ENCODE measurements at places on chromosomes 7 and 10. TPM values are rescaled to one million over a fixed set of nuclear protein-coding genes. Genes with fewer than 3 reads are reported as not detected.

- no peaks in the 10 kb centered on the region for H3K4me1 ChIP-seq
- H3K4me3 ChIP-seq, result no peak overlapping the region
- no peaks in the 10 kb centered on the region for H3K36me3 ChIP-seq
- H3K27ac ChIP-seq, result no peak overlapping the region
- no peaks in the 10 kb centered on the region for H3K27me3 ChIP-seq
These were observed 485.0 kb upstream of the MGMT start for GRCh38 chr10:128981881-128982615.

- H3K4me3 ChIP-seq, result peak within 1 kb of the TSS; percentile 39
- no peaks in the 10 kb centered on the region for H3K27me3 ChIP-seq
- H3K4me1 ChIP-seq, result peaks cover 16% of the 10 kb centered on the region
- no peaks in the 10 kb centered on the region for H3K36me3 ChIP-seq
- peak within 1 kb of the TSS; percentile 5 for H3K27ac ChIP-seq
- no peak for DNase-seq
These were observed at the start of gene ZNF365 for GRCh38 chr10:62373995-62374861. Gene ZNF365, plus strand, starts transcription at chr10:62374369. Its CDS starts 1,825 bp downstream, at chr10:62376194.

GRCh38 chr10:88608780-88609179 is 22.2 kb downstream of the LIPJ start:
- no peak overlapping the region for H3K4me3 ChIP-seq
- H3K27ac ChIP-seq, result no peak overlapping the region
- H3K27me3 ChIP-seq, result no peaks in the 10 kb centered on the region
- DNase-seq, result no peak
- no peaks in the 10 kb centered on the region for H3K4me1 ChIP-seq

GRCh38 chr10:71127773-71128172 is 84.6 kb upstream of the UNC5B start:
- H3K36me3 ChIP-seq, result no peaks in the 10 kb centered on the region
- peaks cover 26% of the 10 kb centered on the region for H3K27me3 ChIP-seq
- H3K4me1 ChIP-seq, result peaks cover 4% of the 10 kb centered on the region
- H3K4me3 ChIP-seq, result no peak overlapping the region
- no peak overlapping the region for H3K27ac ChIP-seq

- no peaks in the 10 kb centered on the region for H3K27me3 ChIP-seq
- H3K36me3 ChIP-seq, result no peaks in the 10 kb centered on the region
- H3K27ac ChIP-seq, result no peak overlapping the region
- DNase-seq, result no peak
These were observed 31.0 kb downstream of the FRMPD2 start for GRCh38 chr10:48243487-48243886.

DNA sequence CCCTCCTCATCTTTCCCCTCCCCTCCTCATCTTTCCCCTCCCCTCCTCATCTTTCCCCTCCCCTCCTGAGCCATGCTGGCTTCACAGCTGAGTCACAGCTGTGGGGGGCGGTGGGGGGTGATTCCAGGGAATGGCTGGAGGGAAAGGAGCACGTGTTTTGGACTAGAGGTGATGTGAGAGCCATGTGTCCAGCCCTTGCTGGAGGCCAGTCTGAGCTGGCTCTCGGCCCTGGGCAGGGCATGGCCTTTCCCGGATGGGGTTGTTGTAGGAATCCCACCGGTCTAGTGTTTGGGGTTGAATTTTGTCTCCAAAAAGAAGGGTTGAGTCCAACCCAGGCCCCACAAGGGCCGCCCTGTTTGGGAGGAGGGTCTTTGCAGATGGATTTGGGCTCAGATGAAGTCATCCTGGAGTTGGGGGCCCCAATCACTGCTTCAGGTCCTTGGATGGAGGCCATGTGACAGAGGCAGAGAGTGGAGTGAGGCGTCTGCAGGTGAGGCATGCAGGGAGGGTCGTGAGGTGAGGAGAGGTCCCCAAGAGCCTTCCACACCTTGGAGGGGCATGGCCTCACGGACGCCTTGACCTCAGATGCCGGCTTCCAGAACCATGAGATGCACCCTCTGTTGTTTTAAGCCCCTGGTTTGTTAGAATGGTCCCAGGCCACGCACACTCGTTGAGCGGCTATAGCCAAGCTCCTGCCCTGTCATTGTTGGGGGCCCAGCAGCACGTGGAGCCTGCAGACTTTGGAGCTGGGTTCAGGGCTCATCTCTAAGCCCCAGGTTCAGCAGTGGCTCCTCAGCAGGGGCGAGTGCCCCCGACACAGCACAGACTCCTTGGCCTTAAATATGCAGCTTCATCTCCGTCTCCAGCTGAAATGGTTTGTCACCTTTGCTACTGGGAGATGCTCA is 101.6 kb downstream of the DNAJB6 start:
- H3K4me3 ChIP-seq, result no peak overlapping the region
- H3K4me1 ChIP-seq, result no peaks in the 10 kb centered on the region
- DNase-seq, result no peak
- H3K27ac ChIP-seq, result no peak overlapping the region

GRCh38 chr7:151992375-151992774 is 33.1 kb upstream of the GALNT11 start:
- H3K27ac ChIP-seq, result no peak overlapping the region
- H3K27me3 ChIP-seq, result peaks cover 7% of the 10 kb centered on the region
- DNase-seq, result peak; percentile 4
- no peaks in the 10 kb centered on the region for H3K4me1 ChIP-seq
- no peaks in the 10 kb centered on the region for H3K36me3 ChIP-seq

- DNase-seq, result no peak
- H3K4me3 ChIP-seq, result no peak overlapping the region
- no peaks in the 10 kb centered on the region for H3K4me1 ChIP-seq
- H3K36me3 ChIP-seq, result peaks cover 55% of the 10 kb centered on the region
- no peak overlapping the region for H3K27ac ChIP-seq
These were observed 10.4 kb downstream of the YKT6 start for GRCh38 chr7:44211126-44211675.

DNA sequence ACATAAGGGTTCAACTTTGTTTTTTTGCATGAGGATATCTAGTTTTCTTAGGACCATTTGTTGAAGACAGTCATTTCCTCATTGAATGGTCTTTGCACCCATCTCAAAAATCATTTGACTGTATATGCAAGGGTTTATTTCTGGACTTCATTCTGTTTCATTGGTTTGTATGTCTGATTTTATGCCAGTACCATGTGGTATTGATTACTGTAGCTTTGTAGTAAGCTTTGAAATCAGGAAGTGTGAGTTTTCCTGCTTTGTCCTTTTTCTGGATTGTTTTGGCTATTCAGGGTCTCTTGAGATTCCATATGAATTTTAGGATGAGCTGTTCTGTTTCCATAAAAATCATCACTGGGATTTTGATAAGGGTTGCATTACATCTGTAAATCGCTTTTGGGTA is 63.9 kb downstream of the SND1 start:
- H3K4me1 ChIP-seq, result peaks cover 3% of the 10 kb centered on the region
- H3K27me3 ChIP-seq, result no peaks in the 10 kb centered on the region
- DNase-seq, result no peak
- no peak overlapping the region for H3K4me3 ChIP-seq
- H3K27ac ChIP-seq, result no peak overlapping the region

GRCh38 chr10:131865223-131865917 is 35.4 kb upstream of the PPP2R2D start:
- H3K4me1 ChIP-seq, result no peaks in the 10 kb centered on the region
- H3K27ac ChIP-seq, result no peak overlapping the region
- no peaks in the 10 kb centered on the region for H3K27me3 ChIP-seq
- DNase-seq, result no peak
- H3K36me3 ChIP-seq, result no peaks in the 10 kb centered on the region
- H3K4me3 ChIP-seq, result no peak overlapping the region

GRCh38 chr10:78900715-78901430 is 167.9 kb upstream of the ZMIZ1 start:
- no peak for DNase-seq
- H3K4me3 ChIP-seq, result no peak overlapping the region
- no peaks in the 10 kb centered on the region for H3K36me3 ChIP-seq
- no peak overlapping the region for H3K27ac ChIP-seq
- H3K4me1 ChIP-seq, result no peaks in the 10 kb centered on the region

DNA sequence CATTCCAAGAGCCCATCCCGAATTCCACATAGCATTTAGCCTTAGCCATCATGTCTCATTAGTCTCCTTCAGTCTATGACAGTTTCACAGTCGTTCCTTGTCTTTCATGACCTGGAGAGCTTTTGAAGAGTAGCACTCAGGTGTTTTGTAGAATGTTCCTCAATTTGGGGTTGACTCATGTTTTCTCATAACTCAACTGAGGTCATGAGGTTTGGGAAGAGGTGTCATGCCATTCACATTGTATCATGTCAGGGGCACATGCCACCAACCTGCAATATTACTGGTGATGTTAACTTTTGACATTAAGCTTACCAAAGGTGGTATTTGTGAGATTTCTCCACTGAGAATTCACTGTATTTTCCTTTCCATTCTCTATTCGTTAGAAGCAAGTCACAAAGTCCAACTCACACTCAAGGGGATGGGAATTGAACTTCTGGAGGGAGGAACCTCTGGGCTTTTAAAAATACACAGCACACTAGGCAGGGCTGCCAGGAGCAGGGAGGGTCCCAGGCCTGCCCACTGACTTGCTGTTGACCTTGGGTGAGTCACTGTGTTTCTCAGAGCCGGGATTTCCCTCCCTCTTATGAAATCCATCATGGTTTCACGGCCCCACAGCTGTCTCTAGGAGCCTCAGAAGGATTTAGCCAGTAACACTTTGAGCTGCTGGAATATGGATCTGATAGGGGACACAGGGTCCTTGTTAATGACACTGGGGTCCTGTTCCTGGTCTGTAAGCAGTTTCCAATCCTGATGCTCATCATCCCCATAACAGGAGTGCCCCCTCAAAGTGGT is 74.4 kb upstream of the TCF7L2 start:
- H3K27me3 ChIP-seq, result no peaks in the 10 kb centered on the region
- no peaks in the 10 kb centered on the region for H3K36me3 ChIP-seq
- no peak overlapping the region for H3K27ac ChIP-seq

GRCh38 chr7:129801882-129802281 is 150.9 kb downstream of the UBE2H start:
- no peaks in the 10 kb centered on the region for H3K4me1 ChIP-seq
- H3K27me3 ChIP-seq, result peaks cover 3% of the 10 kb centered on the region
- H3K36me3 ChIP-seq, result no peaks in the 10 kb centered on the region
- DNase-seq, result no peak
- no peak overlapping the region for H3K27ac ChIP-seq

DNA sequence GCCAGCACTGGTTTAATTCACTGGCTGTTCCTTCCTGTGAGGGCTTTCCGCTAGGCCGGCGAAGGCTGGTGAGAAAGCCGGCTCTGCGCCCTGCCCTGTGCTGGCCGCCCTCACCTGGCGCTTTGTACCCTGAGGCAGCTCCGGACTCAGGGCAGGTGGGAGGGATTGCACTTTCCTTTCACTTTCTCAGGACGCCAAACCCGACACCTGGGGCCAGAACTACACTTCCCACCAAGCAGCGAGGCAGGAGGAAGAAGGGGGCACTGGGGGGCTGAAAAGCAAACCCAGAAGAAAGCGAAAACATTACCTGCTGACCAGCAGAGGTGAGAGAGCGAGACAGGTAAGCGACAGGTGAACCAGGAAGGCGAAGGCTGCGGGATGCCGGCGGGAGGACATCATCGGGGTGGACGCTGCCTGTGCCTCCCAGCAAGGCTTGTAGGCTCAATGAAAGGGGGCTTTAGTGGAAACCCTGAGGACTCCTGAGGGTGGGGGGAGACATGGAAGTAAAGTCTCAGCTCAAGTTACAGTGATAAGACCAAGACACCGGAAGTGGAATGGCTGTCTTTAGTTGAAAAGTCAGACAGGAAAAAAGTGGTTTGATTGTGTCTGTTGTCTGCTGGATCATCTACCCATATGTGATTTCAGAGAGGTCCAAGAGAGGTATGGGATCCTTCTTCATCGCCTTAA is at the start of gene RAB19:
Gene RAB19, plus strand, starts transcription at position 181 of the 687 bp plus-strand sequence. CDS start 3,589 bp downstream, outside the sequence.
- peaks cover 11% of the 10 kb centered on the region for H3K4me1 ChIP-seq
- H3K27ac ChIP-seq, result no peak within 1 kb of the TSS
- peaks cover 14% of the 10 kb centered on the region for H3K27me3 ChIP-seq
- peak within 1 kb of the TSS; percentile 2 for H3K4me3 ChIP-seq
- no peak for DNase-seq

- DNase-seq, result no peak
- H3K27ac ChIP-seq, result no peak overlapping the region
- peaks cover 22% of the 10 kb centered on the region for H3K4me1 ChIP-seq
- H3K36me3 ChIP-seq, result no peaks in the 10 kb centered on the region
These were observed 56.8 kb downstream of the CSTF2T start for GRCh38 chr10:51642581-51642980.

DNA sequence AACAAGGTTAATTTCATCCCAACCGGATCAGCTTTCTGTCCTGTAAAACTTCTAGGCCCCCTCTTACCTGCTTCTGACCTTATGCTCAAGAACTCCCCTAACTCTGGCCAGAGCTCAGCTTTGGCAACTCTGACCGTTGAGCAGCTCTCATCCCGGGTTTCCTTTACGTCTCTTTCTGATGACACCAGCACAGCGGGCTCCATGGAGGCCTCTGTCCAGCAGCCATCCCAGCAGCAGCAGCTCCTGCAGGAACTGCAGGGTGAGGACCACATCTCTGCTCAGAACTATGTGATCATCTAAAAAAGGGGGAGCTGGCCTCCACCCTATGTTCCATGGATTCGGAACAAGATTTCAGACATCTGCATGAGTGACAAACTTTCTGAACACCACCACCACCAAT is 117.6 kb downstream of the GLCCI1 start:
- no peak overlapping the region for H3K4me3 ChIP-seq
- H3K27ac ChIP-seq, result no peak overlapping the region

GRCh38 chr7:143988976-143989745 is 11.0 kb upstream of the OR6B1 start:
- H3K36me3 ChIP-seq, result no peaks in the 10 kb centered on the region
- no peak for DNase-seq
- no peak overlapping the region for H3K4me3 ChIP-seq
- H3K4me1 ChIP-seq, result no peaks in the 10 kb centered on the region
- H3K27me3 ChIP-seq, result no peaks in the 10 kb centered on the region

DNA sequence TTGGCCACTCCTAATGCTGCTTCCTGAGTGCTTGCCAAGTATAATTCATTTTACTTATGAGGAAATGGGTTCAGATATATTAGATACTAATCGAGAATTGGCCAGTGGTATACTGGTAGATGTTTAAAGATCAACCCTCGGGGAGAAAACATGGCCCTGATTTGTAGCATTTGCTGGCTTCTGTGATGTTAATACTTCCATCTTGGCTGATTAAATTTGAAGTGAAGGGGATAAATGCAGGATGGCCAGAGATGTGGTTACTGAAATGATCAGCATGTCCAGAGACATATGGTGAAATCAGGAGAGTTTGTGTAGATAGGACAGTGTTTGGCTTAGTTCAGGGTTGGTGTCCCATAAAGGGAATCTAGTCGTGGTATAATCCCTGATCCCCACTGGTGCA is 11.2 kb downstream of the UBE2D4 start:
- H3K27ac ChIP-seq, result no peak overlapping the region
- no peaks in the 10 kb centered on the region for H3K36me3 ChIP-seq
- H3K27me3 ChIP-seq, result no peaks in the 10 kb centered on the region

The SPACDR gene
- 1.9 TPM for polyA plus RNA-seq

The GPR158 gene
- not detected for polyA plus RNA-seq

The ARHGEF35 gene
- polyA plus RNA-seq, result not detected

The OR2A5 gene
- not detected for polyA plus RNA-seq

The CCL24 gene
- polyA plus RNA-seq, result not detected

The SCART1 gene
- polyA plus RNA-seq, result 0.90 TPM

The LBX1 gene
- polyA plus RNA-seq, result not detected

The ASAH2B gene
- polyA plus RNA-seq, result 1.9 TPM

The PDE1C gene
- polyA plus RNA-seq, result 0.75 TPM

The FKBP14 gene
- polyA plus RNA-seq, result 9.8 TPM

The C7orf33 gene
- not detected for polyA plus RNA-seq

The TMEM270 gene
- not detected for polyA plus RNA-seq

The ADAM12 gene
- 0.22 TPM for polyA plus RNA-seq

The NKX1-2 gene
- not detected for polyA plus RNA-seq

Measured in endothelial cell of umbilical vein (primary cell).